ENCODE measurements at places on chromosomes 2 and 18.

GRCh38 chr2:170218456-170218855 lies 40.5 kb downstream of the MYO3B start:
- DNase-seq: no peak

GRCh38 chr2:219636144-219636915 lies 8.9 kb downstream of the SLC4A3 start:
- DNase-seq: no peak

- DNase-seq: no peak
Measured at GRCh38 chr2:203562268-203562667, 27.2 kb upstream of the RAPH1 start.

DNA sequence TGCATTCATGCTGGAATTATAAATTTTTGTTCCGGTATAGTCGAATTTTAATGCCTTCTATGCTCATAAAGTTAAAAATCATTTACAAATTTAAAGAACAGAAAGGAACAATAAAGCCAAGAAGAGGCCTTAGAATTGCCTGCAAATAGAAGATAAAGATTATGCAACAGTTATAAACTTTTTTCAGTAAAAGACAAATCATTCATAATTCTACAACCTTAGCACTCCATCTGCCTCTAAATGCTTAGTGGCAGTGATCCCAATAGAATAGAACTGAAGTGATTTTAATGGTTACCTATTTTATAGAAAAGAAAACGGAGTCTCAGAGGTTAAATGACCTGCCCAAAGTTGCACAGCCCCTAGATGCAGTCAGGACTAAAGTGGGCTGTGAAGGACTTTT lies 211.2 kb downstream of the AGPS start:
- DNase-seq: no peak

- DNase-seq: no peak
Measured at GRCh38 chr2:56299171-56299691, 115.4 kb downstream of the CCDC85A start.

DNA sequence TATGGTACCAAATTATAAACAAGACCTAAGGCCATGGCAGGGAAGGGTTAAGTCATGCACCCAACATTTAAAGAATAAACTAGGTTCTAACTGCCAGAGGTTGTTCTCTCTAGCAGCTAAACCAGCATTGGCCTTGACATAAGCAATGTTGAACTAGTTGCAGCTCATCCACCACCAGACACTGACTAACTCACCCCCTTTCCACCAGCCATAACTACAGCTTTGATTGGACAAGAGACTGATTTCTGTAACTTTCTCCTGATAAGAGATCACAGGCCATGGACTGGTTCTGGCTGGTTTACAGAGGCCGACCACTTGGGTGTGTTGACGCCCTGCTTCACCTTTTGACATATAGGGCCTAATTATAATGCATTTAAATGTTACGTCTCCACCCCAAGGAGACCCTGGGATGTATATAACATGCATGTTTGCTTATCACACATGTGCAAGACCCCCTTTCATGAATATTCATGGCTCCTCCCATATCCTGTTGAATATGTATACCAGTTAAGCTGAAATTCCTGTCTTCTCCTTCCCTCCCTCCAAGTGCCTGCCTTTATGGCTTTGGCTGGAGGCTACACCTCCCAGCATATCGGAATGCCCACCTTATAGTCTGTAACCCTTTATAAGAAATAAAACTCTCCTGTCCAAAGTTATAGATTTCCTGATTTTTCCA lies 75.9 kb downstream of the MRPS9 start:
- no peak for DNase-seq

GRCh38 chr18:26706911-26707351 lies 158.6 kb downstream of the AQP4 start:
- DNase-seq: no peak

- no peak for DNase-seq
Measured at GRCh38 chr2:201128933-201129505, 13.1 kb downstream of the CFLAR start.

- no peak for DNase-seq
Measured at GRCh38 chr2:238125127-238125885, 13.2 kb upstream of the KLHL30 start.

GRCh38 chr2:58497168-58497567 lies 256.0 kb upstream of the FANCL start:
- no peak for DNase-seq

DNA sequence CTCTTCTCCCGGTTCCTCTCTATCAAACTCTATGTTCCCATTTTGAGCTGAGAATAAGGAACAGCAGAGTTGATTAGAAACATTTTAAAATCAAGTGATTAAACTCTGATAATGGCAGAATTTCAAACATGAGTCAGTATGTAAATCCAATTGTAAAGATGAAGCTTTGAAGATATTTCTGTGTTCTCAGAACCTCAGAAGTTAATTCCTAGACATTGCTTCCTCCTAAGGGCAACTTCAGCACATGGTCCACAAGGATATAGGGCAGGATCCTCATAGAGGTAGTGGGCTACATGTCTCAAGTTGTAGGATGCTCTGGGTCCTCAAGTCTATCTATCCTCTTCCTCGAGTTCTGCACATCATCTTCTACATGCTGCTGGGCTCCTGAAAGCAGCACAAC lies 46.3 kb downstream of the QPCT start:
- no peak for DNase-seq

GRCh38 chr2:224780106-224780505 lies 63.9 kb upstream of the CCDC195 start:
- DNase-seq: no peak

Measured in RWPE1 (cell line).